Dorsolateral prefrontal cortex (tissue), 122 donors: ENCODE measurements at places on chromosomes 3 and 15. TPM values are rescaled to one million over a fixed set of nuclear protein-coding genes. Genes with fewer than 3 reads are reported as not detected.
A peak's percentile ranks its signal among the peaks of the same experiment; 100 is the strongest.

DNA sequence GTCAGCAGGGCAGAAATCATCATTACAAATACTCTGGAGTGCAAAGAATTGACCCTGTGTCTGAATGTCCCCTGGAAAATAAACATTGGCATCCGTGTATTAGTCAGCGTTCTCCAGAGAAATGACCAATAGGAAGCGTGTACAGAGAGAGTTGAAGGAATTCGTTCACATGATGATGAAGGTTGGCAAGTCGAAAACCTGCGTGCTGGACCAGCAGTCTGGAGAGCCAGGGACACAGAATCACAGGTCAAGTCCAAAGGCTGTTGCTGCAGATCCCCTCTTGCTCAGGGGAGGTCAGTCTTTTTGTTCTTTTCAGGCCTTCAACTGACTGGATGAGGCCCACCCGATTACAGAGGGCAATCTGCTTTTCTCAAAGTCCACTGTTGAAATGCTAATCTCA lies 16.6 kb downstream of the GP9 start:
- DNase-seq: no peak

DNA sequence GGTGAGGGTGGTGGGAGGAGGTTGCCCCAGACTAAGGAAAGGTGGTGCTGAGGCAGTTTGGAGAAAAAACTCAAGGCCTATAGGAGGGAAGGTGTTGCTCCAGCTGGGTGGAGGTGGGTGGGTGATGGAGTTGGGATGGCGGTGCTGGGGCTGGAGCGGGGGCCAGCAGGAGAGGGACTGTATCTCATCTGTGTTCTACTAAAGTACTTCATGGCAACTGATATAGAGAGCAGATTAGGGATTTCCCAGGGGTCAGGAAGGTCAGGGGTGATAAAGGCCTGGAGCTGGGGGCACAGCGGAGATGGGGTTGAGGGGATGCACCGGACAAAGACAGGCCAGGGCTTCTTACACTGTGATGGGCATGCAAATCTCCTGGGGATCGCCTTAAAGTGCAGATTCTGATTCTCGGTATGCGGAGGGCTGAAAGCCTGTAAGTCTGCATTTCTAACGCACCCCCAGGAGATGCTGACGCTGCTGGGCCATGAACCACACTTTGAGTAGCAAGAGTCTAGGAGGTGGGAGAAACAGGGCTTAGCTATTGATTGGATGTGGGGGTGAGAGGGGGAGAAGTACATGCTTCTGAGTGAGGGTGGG lies 4.2 kb downstream of the KLHL40 start:
- DNase-seq: no peak

PCSK6 gene
- total RNA-seq: 105 TPM

ADCY5 gene
- 75.3 TPM for total RNA-seq

CIAO2A gene
- 18.9 TPM for total RNA-seq

GRCh38 chr3:52874864-52875587 lies 22.3 kb downstream of the STIMATE start:
- DNase-seq: no peak

- no peak for DNase-seq
Measured at GRCh38 chr15:69793781-69794451, 303.8 kb downstream of the TLE3 start.

DNA sequence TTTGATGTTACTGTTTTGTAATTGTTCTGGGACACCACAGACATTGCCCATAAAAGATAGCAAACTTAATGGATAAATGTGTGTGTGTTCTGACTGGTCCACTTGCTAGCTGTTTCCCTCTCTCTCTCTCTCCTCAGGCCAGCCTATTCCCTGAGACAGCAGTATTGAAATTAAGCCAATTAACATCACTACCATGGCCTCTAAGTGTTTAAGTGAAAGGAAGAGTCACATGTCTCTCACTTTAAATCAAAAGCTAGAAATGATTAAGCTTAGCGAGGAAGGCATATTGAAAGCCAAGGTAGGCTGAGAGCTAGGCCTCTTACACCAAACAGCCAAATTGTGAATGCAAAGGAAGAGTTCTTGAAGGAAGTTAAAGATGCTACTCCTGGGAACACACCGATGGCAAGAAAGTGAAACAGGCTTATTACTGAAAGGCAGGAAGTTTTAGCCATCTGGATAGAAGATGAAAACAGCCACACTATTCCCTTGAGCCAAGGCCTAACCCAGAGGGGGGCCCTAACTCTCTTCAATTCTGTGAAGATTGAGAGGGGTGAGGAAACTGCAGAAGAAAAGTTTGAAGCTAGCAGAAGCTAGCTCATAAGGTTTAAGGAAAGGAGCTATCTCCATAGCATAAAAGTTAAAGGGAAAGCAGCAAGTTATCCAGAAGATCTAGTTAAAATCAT lies 295.1 kb downstream of the CHST2 start:
- DNase-seq: no peak

- no peak for DNase-seq
Measured at GRCh38 chr3:129535075-129535474, 6.6 kb downstream of the RHO start.

GRCh38 chr15:64898406-64898805 lies 13.3 kb upstream of the ANKDD1A start:
- DNase-seq: no peak

NEDD4 gene
- 6.2 TPM for total RNA-seq

OCA2 gene
- total RNA-seq: 5.2 TPM

GRCh38 chr3:82556113-82556512 lies 794.7 kb upstream of the GBE1 start:
- no peak for DNase-seq

DNA sequence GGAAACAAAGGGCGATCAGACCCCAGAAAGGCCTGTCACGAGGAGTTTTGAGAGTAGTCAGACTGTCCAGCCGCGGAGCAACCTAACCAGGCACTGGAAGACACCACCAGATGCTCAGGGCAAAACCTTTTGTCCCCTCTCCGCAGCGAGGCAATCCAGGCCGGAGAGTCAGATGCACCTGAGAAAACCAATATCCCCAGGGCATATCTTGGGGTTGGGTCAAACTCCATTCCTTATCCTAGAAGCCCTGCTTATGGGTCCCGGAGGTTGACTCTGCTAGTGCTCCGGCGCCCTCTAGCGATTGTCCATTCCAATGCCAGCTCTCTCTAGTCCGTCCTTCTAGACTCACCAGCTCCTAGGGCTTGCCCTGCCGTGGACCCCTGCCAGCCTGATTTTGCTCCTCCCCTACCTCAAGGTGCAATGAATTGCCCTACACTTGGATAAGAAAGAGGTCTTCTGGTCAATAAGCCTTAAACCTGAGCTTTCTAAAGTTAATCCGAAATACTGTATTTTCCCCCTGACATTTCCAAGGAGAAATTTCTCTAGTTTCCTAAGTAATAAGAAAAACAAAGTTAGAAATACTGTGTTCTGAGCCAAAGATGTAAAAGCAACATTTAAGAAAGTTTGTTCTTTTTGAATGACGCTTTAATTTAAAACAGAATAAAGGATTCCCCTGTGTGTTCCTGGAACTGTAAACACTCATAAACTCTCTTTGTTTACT lies 5.5 kb downstream of the CPNE4 start:
- peak; percentile 77 for DNase-seq

DNA sequence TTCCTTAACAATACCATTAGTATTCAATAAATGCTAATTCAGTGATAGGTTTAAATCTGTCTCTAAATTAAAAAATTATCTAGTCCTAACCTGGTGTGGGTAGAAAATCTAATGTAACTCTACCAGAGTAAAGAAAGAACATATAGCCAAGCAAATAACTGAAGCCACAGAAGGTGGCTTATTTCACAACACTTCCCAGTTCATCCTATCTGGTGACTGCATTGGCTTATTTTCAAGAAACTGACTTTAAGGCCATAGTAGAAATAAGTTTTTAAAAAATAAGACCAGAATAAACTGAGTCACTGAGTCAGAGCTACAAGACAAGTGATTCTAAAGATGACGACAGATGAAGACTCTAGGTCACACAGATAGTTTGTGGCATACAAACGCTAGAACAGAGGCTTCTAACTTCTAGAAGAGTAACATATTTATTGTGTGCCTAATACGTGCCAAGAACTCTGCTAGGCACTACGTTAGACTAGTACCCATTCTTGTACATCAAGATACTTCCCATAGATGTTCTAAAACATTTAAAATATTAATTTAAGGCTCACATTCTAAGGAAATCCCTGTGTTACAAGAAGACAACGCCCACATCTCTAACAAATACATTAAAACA lies 25.9 kb downstream of the TMCC1 start:
- DNase-seq: no peak

DNA sequence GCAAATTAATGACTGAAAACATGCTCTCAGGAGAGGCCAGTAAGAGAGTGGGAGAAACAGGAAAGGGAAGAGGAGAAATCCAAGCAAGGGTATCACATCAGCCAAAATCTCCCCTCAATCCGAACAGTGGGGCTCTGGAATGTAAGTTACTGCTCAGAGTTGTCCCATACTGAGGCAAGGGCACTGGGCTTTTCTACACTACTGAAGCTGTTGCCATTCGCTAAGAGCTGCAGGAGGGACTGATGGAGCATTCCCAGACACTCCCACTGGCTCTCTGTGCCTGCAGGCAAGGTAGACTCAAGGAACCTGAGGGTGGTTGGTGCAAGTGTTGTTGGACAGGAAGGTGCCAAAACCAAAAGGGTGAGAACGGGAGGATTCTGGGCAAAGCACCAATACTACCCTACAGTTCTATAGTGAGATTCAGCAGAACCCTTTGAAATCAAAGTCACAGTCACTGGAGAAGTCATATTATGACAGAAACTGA lies 46.1 kb downstream of the NEK10 start:
- DNase-seq: no peak

DNA sequence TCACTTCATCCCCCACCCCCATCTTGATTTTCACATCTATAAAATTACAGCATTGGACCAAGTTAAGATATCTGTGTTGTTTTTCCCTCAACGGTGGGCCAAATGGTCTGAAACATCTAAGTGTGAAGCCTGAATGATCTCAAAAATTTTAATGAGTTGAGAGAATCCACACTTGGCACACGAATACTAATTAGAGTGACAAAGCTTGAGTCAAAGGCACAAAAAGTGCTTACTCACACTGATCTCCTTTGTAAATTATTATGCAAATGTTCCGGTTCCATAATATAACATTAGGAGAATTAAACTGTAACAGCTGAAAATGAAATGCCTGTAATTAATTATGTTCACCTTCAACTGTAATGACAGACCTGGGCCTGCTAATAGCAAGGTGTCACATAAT lies 33.6 kb downstream of the GPR176 start:
- DNase-seq: no peak

ROBO2 gene
- total RNA-seq: 79.6 TPM

DNA sequence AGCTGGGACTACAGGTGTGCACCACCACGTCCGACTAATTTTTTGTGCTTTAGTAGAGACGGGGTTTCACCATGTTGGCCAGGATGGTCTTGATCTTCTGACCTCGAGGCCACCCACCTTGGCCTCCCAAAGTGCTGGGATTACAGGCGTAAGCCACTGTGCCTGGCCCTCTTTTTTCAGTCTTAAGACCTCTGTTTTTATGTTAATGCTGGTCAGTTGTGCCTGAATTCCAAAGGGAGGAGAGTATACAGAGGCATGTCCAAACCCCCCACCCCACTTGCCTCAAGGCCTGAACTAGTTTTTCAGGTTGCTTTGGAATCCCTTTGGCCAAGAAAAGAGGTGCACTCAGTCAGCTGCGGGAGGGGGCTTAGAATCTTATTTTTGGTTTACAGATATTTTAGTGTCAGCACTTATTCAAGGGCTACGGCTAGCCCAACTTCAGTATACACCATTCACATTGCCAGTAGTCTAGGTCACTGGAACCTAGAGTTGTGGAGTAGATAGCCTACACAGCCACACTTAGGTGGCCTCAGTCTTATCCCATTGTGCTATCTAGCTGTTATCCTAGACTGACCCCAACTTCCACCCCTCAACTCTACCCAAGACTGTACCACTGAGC lies 128.0 kb upstream of the TPM1 start:
- no peak for DNase-seq

GRCh38 chr15:43911235-43911781 lies 84.5 kb downstream of the WDR76 start:
- peak; percentile 43 for DNase-seq

DNA sequence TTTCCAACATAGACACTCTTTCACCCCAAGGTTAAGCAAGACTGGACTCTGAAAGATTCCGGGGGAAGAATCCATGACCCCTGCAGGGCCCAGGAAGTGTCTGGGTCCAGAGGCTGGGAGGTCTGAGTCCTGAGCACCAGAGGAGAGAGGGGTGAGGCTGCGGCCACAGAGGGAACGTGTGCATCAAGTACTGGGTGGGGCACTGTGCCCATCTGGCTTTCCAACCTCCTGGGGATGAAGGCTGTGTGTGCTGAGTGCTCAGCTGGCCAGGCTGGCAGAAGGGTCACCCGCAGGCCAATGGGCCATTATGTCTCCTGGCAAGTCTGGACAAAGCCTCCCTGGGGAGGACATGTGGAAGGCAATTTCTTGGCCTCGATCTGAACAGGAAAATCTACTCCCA lies 3.3 kb downstream of the CHRNA3 start:
- no peak for DNase-seq

GRCh38 chr3:114307222-114307830 lies 13.5 kb downstream of the TIGIT start:
- DNase-seq: no peak

PLSCR5 gene
- 0.63 TPM for total RNA-seq

- no peak for DNase-seq
Measured at GRCh38 chr3:127549826-127550467, 40.6 kb downstream of the TPRA1 start.

GOLGA6L7 gene
- total RNA-seq: not detected

GRCh38 chr15:71713191-71713809 lies 97.1 kb upstream of the NR2E3 start:
- no peak for DNase-seq

DNA sequence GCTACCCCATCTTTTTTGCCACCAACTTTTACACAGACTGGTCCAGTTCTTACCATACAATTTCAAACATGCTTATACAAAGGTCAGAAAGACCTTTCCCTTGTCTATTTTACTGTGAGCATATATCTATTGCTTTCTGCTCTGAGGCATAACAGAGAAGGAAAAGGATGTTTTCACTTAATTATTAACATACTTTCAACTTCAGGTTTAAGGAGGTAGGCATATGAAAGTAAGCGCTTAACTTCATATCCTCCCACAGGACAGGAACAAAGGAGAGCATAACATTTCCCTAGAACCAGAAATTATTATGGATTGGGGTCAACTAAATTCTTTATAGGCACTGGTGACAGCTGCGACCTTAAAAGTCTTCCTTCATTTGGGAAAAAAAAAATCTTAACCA lies 1.1 kb downstream of the MYEF2 start:
- no peak for DNase-seq

DNA sequence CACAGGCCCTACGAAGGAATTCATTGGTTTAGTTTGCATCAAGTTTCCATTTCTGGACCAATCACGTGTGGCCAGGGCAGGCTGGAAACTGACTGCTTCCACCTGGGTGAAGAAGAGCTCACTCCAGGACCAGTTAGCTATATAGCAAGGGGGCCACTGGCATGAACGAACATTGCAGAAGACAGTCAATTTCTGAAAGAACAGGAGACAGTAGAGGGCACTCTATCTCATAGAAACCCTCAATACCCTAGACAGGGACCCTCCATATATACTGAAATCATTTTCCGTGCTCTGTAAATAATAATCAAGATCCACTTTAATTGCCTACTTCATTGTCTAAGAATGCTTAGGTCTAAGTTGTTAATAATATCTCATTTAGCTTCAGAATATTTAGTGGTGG lies 215.6 kb downstream of the CADPS start:
- no peak for DNase-seq

A4GNT gene
- total RNA-seq: not detected

- DNase-seq: no peak
Measured at GRCh38 chr15:90143166-90143655, 40.9 kb upstream of the IDH2 start.
